ENCODE measurements at places on chromosomes 6 and 20.

DNA sequence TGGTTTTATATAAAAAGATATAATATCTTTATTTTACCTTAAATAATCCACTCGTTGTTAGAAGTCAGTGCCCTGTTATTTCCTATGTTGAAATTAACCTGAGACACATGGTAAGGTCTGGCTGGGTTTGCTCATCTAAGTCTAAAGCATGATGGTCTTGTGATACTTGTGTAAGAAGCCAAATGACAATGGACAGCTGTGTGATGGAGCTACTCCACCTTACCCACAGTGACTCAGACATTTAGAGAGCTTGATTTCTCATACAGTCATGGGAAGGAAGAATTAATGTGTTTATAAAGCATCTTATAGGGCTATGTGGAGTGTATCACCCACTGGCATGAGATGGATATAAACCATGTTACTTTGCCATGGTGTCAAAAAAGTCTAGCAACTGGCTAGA, 11.7 kb downstream of the CTCFL start:
- DNase-seq = no peak

DNA sequence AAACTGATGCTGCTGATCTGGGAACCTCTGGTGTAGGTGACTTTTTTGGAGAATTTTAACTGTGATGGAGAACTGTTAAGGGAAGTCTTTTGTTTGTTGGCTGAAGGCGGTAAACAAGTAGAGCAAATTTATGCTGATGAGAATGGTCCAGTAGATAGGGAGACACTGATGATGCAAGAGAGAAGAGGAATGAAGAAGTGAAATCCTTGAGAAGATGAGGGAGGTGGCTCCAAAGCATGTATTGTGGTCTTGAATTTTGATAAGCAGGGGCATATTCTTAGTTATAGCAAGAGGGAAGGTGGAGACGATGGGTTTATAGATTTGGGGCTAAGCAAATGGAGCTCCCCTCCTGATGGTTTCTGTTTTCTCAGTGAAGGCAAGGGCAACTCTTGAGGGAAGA, 22.0 kb downstream of the MAPK14 start:
- DNase-seq = no peak

DNA sequence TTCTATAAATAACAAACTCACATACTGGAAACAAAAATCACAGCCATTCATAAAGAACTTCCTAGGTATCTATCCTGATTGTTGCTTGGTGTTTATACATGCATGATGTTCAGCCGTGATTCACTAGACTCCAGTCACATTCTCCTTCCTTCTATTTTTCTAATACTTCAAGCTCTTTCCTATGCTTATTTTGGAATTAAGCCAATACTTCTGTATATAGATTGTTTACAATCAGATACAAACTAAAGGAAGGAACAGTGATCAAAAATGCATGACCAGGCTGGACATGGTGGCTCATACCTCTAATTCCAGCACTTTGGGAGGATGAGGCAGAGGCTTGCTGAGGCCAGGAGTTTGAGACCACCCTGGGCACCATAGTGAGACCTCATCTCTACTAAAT, 377.5 kb upstream of the IRAK1BP1 start:
- DNase-seq = no peak

DNA sequence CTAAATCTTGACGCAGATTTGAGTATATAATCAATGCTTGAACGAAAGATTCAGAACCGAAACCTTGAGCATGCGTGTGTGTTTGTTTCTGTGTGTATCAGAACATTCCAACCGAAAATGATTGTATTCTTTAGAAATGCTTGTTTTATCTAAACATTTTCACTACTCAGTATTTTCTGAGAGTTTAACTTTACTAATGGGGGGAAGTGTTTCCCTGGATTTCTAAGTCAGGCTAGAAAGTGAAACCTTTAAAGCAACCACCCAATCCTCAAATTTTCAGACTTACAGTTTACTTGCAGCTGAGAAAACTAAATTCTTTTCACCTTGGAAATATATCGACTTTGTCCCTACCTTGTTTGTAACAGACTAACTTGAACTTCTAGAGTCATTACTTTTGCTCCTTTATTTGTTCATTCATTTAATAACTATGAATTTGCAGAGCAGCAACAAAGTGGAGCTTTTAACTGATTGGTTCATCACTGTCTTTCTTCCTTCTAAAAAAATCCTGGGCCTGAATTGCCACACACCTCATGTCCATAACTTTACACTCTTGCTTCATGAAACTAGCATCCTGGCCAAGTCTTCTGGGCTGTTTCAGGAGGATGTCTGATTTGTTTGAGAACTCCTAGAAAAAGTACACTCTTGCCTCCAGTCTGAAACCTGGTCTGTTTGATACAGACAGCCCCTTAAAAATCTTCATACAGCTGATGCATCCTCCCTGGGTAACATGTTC, 77.8 kb upstream of the XRN2 start:
- DNase-seq = no peak

DNA sequence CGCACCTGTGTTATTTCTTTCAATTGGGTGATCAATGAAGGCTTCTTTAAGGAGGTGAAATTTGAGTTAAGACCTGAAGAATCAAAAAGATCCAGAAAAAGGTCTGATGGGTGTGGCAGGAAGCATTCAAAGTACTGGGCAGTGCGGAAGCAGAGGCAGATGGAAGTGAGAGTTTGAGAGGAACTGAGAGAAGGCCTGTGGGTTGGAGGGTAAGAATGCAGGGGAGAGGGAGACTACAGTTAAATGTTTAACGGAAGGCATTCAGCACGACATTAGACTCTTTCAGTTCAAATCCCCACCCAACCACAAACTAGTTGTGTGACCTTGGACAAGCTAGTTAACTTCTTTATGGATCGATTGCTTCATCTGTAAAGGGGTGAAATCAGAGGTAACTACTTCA, 50.5 kb upstream of the GCM1 start:
- DNase-seq = no peak

DNA sequence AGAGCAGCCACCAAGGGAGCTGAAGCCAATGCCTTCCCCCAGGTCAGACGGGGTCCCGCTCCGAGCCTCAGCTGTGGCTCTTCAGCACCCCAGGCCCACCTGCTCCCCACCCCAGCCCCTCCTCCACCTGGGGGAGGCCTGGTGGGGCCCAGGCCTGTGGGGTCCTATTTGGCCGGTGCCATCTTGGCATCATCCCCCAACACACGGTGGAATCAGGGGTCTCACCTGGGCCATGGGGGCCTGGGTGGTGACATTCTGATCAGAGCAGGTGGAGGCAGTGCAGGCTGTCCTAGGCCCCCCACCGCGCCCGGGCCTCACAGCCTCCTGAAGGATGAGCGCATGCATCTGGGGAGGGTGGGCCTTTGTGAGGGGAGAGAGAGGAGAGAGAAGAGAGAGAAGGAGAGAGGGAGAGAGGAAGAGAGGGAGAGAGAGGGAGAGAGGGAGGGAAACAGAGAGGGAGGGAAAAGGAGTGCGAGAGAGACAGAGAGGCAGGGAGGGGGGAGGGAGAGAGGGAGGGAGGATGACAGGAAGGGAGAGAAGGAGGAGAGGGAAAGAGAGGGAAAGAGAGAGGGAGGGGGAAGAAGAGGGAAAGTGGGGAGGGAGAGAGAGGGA, 23.9 kb upstream of the RBBP8NL start:
- DNase-seq = no peak

GRCh38 chr6:163949431-163949830, 534.9 kb downstream of the QKI start:
- no peak for DNase-seq

DNA sequence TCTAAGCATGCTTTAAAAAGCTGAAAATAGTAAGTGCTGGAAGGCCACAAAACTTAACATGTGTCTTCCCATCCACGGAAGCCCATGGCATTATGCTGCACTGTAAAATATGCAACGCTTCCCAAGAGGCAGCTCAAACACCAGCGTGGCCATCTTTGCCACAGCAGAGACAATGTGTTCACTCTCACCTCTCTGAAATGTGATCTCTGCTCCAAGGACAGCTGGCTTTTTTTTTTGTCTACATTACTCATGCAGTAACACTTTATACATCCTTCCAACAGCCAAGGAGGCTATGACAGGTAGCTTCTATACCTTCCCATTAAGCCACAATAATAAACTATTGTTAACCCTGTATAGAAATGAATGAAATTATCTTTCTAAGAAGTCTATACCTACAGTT, 49.2 kb downstream of the BLOC1S5 start:
- DNase-seq = no peak

DNA sequence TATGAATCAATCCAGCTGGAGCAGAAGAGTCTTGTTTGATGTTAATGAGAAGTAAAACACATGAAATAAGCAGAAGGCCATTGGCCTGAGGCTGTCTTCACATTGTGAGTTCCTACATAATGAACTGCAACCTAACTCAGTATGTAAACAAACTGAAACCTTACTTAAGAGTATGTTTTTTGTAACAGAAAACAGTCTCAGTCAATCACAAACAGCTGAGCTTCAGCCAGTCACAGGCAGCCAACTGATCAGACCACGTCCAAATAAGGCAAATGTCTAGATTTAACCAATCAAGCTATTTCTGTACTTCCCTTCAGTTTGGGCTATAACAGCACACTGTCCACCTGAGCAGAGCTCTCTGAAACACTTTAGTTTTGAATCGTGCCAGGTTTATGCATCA, 234.7 kb downstream of the TRDN start:
- no peak for DNase-seq
